NCI-H1930 (cell line): ENCODE measurements at places on chromosomes 1 and 21.
A peak's percentile ranks its signal among the peaks of the same experiment; 100 is the strongest.

DNA sequence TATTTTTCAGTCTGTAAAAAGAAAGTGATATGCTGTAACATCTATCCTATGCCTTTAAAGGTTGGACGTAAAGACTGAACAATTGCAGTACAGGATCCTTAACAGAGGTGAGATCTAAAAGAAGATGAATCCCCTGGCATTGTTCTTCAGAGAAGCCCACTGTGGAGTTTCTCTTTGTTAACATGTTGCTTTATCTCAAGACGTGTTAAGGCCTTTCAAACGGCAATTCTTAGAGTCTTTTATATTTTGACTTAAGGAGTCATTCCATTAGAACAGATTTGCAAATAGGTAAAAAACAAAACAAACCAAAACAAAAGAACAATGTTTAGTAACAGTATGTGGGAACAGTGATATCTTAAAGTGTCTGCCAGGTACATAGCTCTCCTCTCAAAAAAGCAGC lies 225.1 kb upstream of the ZP4 start:
- DNase-seq = no peak

- DNase-seq = peak; percentile 11
Measured at GRCh38 chr1:109718495-109718894, 6.4 kb downstream of the GSTM5 start.

GRCh38 chr21:34970167-34970500 lies 79.0 kb downstream of the RUNX1 start:
- no peak for DNase-seq

GRCh38 chr1:236608930-236609726 lies 4.8 kb upstream of the HEATR1 start:
- peak; percentile 24 for DNase-seq

DNA sequence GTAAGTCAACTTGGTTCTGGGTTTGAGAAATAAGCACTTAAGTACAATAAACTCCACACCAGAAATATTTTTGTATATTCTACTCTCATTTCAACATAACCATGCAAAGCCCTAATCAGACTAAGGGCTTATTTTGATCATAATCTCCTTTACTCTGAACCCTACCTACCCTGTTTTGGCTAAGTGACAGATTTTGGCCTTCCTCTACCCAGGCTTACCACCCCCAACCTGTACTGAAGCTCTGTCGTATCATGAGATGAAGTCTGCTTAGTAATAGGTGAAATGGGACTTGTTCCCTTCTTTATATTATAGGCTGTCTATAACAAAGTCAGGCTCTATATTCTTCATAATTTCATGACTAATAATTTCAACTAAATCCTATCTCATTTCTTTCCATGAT lies 135.5 kb downstream of the RERE start:
- DNase-seq = no peak

DNA sequence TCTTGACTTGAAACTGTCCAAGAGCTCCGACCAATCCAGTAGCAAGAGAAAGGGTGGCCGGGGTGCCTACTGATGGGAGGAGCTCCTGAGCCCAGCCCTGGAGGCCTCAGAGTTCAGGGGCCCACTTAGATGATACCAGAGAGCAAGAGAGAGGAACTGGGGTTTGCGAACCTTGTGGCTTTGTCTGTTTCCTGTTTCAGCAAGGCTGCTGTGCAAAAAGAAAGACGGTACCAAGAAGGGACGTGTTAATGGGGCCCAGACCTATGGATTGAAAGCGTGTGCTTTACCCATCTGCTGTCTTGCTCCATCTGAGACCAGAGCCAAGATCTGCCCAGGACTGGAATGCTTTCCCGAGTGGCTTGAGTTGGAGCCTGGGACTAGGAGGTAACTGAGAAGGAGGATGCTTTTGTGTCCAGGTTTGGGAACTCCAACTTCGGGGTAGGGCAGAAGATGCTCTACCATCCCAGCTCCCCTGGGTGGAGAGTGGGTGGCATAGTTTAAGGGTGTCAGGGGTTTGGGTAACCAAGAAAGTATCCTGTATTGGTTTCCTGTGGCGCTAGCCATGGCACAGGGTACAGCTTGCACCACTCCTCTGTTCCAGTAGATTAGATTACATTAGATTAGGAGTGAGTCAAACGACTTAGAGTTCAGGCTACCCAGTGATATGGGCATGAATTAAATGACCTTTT lies at the start of gene TRAF3IP3:
Gene TRAF3IP3, plus strand, starts transcription at position 128 of the 689 bp plus-strand sequence. CDS start 3,987 bp downstream, outside the sequence.
- no peak for DNase-seq

DNA sequence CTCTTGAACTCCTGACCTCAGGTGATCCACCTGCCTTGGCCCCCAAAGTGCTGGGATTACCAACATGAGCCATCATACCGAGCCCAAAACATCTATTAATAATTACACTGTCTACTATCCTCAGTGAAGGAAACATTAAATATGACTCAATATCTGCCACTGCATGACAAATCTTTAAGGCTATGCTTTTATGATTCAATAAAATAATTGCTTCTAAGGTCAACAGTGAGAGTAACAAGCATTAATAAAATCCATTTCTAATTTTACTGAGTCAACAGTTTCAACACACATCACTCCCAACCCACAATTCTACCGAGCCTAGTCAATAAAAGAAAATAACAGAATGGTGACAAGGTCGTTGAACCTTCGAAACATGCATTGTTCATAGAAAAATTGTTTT lies 125.5 kb upstream of the CHRM3 start:
- no peak for DNase-seq

DNA sequence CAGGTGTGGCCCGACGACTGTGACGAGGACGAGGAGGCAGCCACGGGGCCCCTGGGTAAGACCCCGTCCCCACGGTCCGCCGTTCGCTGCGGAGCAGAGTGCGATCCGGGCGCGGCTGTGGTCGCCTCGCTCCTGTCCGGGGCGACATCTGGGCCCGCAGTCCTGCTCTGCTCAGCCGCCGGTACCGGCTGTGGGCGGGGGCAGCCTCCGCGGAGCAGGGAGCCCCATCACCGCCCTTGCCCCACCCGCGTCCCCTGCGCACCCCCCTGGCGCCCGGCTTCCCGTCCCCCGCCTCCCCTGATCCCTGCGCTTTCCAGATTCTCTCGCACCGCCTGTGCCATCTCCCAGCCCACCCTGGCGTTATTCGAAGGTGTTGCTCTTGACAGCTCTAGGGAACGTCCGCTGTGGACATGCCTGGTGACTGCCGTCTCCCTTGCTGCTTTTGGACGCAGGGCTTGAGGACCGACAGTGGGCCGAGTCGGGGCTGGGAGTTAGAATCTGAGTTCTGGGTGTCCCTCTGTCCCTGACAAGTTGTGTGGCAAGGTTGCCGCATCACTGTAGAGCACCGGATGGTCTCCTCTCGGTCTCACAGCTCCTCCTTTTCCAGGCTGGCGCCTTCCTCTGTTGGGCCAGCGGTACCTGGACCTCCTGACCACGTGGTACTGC lies 596 bp downstream of the TOR3A start:
- DNase-seq = no peak

- no peak for DNase-seq
Measured at GRCh38 chr1:11046270-11046566, 821 bp downstream of the MASP2 start.

GRCh38 chr21:15221799-15222386 lies 157.1 kb upstream of the NRIP1 start:
- no peak for DNase-seq
